ENCODE measurements at places on chromosomes 16 and 17.

- no peak for DNase-seq
Measured at GRCh38 chr16:49453021-49453420, 79.4 kb downstream of the C16orf78 start.

GRCh38 chr16:73049511-73049910, 1.6 kb upstream of the ZFHX3 start:
- no peak for DNase-seq

- DNase-seq = no peak
Measured at GRCh38 chr16:57348327-57348726, 10.3 kb upstream of the CCL22 start.

DNA sequence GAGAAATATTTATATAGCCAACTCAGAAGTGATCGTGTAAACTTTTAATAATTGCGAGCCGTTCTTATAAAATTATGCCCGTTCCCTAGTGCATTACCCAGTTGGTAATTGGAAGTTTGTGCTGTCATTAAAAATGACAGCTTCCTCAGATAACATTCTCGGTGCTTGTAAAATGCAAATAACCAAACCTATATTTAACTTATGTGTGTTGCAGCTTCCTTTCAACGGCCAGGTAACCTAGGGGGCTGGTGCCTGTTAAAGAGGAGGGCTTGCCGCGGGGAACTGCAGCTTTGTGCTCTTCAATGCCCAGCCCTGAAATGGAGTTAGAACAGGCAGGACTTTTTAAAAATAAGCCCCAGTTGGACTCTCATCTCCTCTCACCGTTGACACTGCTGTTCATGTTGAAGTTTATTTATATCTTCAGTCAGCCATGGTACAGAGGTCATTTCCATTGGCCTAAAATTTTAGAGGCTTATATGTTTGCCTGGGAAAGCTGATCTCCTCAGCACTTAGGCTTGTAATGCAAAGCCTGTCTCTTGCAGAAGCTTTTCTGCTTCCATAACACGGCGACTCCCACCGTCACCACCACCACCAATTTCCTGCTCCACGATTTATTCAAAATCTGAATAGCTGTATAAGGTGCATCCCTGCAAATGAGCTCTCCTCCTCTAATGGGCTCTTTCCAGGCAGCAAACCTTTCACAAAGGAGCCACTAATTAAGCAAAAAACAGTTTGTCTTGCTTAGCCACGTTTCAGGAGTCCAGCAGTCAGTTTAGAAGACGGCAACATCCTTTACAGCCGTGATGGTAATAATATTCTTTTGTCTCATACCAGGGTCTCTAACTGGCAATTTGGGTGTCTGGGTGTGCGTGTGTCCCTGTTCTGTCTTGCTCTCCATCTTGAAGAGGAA, 74.7 kb downstream of the RPA1 start:
- no peak for DNase-seq

DNA sequence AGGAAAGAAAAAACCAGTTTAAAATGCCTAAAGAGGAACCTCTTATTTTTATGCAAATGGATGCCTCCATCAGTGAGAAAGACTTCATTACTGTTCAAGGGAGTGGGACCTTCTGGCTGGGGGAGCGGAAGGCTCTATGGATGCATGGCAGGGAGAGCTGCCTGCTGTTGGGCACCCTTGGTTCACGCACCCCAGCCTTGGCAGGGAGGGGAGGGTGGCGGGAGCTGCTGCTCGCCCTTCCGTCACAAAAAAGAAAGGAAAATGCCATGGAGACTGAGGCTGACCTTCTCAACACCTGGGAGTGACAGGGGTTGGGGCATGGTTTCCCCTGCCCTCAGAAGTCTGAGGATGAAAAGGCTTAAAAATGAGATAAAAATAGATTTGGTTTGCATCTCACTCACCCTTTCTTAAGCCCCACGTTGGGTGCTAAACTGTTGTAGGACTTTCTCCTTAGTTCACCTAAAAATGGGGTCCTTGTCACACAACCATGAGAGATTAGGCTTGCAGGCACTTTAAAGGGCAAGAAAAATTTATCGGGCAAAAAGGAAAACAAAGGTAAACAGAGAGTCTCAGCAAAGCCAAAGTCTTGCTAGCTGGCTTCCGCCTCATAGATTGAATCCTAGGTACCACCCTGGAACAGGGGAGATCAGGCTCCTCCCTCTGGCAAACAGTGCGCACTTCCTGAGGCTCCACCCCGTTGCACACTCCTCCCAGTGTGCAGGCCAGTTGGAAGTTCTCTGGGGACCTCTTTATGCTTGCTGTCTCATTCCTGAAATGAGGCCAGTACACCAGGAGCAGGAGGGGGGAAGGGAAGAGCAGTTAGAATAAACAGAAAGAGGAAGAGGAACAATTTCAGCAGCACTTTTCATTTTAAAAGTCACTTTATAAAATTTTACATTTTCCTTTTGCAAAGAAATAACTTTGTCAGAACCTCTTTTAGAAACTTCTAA, 31.6 kb downstream of the PHKB start:
- peak; percentile 54 for DNase-seq

- DNase-seq = no peak
Measured at GRCh38 chr17:48608494-48608834, 2.4 kb downstream of the HOXB7 start.

- no peak for DNase-seq
Measured at GRCh38 chr16:73047536-73048291, at the start of gene ZFHX3. Gene ZFHX3, minus strand, starts transcription at chr16:73048128. Its CDS starts 87,983 bp downstream, at chr16:72960145.

DNA sequence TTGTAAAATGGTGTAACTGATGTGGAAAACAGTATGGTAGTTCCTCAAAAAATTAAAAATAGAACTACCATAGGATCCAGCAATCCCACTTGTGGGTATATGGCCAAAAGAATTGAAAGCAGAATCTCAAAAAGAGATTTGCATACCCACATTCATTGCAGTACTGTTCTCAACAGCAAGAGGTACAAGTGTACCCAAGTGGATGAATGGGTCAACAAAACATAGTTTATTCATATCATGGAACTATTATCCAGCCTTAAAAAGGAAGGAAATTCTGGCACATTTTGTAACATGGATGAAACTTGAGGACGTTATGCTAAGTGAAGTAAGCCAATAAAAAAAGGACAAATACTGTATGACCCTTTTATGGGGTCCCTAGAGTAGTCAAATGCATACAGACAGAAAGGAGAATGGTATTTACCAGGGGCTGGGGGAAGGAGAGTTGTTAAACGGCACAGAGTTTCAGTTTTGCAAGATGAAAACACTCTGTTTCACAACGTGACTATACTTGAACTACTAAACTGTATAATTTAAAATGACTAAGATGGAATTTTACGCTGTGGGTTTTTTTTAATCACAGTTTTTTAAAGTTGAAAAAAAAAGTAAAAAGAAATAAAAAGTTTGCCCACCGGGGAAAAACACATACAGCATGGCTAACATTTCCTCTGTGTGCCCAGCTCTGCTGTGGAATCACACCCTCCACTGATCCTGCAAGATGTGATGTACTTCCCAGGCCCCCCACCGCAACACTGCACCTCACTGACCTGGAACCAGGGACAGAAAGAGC, 6.1 kb downstream of the TVP23A start:
- DNase-seq = no peak

DNA sequence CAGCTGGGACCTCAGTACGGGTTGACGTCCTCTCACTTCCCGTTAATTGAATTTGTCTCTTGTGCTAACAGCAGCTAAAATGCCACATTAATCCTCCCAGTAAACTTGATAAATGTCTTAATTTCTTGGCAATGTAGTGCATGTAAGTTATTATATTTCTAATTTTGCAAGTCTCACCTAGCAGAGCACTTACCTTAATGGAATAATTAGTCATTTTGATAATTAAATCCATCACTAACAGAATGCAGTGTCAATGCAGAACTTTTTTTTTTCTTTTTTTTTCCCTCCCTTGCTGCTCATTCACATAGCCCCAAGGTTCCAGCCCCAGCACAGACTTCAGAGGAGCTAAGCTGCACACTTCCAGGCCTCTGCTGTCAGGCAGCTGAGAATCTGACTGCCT, 376.5 kb downstream of the RBFOX1 start:
- DNase-seq = no peak

DNA sequence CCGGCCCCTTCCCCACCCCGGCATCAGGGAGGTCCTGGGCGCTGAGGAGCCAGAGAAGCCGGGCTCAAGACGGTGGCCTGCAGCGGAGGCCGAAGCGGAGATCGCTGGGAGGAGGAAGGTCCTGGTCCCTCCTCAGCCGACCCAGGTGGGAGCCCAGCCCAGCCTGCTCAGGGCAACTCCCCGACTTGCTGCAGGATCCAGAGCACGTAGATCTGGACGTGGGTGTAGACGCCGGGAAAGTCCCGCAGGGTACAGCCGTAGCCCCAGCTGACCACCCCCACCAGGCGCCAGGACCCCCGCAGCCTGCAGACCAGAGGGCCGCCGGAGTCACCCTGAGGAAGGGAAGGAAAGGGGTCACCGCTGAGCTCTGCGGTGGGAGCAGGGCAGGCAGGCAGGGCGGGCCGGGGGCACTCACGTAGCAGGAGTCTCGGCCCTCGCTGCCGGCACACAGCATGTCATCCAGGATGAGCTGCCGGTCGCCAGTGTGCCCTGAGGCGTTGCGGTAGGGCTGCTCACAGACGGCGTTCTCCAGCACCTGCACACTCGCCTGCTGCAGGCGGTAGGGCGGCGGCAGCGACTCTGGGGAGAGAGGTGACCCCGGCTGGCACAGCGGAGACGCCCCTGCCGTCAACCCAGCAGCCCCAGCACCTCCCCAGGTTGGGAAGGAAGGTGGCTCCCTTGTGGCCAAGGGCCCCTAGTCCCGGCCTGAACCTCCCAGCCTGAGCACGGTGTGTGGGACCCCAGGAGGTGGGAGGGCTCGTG, 5.4 kb downstream of the TPSD1 start:
- no peak for DNase-seq

DNA sequence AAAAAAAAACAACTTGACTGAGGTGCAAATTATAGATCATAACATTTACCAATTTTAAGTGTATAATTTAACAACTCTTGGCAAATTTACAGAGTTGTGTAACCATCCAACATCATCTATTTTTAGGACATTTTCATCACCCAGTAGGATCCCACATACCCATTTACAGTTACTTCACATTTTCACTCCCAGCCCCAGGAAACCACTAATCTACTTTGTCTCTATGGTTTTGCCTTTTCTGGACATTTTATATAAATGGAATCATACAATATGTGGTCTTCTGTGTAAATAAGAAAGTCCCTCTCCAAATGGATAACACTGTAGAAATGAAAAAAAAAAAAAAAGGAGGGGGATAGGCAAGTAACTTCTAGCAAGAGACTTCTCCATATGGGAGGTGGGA, 26.1 kb upstream of the XYLT1 start:
- DNase-seq = no peak

- DNase-seq = no peak
Measured at GRCh38 chr16:53465606-53466280, 31.5 kb downstream of the RBL2 start.
